Stimulated activated CD8-positive, alpha-beta memory T cell treated with anti-CD3 and anti-CD28 coated beads, Interleukin-7, amount 100 ng/mL, for 48 hours (primary cell): ENCODE measurements at places on chromosomes 5 and 9.

GRCh38 chr9:123322273-123323195 is 33.5 kb upstream of the CRB2 start:
- peak; percentile 56 for DNase-seq

DNA sequence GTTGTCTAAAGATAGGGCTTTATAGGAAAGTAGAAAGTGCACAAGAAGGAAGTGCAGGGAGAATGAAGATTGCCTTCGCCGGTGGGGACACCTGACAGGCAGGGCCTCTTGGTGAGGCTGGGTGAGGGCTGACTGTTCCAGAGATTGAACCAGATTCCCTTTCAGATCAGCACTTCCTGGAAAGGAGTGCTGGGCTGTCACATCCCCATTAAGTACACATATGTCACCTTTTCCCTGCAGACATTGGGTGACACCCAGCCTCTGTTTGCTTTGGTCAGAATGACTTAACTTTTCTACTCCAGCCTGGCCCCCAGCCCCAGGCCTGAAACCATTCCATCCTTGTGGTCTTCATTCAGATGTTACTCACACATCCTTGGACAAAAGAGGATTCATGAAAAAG is 7.4 kb upstream of the SHROOM1 start:
- no peak for DNase-seq

DNA sequence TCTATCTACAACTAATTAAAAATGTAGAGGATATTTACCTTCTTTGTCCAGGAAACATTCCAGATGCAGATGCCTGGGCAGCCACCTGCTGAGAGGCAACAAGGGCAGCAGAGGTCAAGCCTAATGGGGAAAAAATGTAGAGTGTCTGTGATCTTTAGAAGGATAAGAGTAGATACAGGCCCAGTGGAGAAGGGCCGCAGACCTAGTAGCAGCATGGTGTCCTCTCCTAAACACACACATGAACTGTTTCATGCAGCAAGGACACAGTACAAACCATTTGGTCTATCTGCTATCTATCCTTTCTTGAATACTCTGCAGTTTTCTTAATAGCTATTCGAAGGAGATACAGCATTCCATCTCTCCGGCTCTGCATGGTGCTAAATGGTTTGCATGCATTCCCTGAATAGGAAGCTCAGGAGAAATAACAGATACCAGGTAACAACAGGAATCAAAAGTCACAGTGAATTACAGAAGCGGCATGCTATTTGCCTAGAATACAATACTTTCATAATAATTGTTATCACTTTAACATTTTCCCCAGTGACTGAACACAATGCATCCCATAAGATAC is 107.3 kb downstream of the ZNF608 start:
- no peak for DNase-seq

DNA sequence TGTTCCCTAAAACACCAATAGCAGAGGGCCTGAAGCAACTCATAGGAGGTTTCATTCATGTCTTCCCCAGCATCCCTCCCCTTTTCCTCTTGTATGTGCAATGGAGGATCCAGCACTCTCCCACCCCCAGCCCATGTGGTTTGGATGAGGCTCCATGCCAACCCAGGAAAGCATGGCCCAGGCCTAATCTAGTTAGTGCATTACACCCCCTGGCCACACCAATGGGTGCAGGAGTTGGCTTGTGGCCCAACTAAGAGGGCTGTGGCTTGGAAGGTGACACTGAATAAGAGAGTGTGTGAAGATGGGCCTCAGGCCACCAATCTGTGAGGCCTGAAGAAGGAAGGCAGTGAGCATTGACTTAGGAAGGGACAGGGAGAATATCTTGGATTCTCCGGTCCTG is 70.8 kb upstream of the SMIM23 start:
- no peak for DNase-seq

- no peak for DNase-seq
Measured at GRCh38 chr5:56496581-56497063, 263.5 kb upstream of the ANKRD55 start.

DNA sequence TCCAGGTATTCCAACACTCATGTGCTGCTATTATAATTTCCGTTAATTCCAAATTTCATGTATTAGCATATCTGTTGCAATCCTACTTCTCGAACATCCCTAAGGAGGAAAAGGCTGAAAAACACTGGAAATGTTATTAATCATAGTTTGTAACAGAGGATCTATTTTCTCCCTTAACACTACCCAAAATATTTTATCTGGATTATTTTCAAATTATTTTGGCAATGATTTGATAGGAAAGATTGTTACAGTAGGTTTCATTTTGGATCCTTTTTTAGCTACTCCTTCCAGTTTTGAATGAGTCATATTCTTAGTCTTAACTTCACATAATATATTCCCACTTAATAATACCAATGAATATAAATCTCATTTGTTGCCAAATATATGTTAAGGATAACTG is 13.9 kb upstream of the NAA35 start:
- no peak for DNase-seq

DNA sequence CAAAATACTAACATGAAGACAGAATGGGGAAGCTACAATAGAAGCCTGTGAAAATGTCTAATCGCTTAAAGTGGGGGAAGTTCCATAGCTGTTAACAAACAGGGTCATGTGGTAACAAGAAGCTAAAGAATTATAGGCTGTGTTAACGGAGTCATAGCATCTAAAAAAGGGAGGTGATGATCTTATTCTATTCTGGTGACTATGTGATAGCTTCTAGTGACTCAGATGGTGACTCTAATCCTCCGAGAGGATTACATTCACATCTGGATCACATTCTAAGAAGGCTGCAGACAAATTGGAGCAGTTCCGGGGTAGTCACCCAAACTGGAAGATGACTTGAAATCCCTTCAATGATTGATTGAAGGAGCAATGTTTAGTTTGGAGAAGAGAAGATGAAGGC is 142.1 kb downstream of the LIFR start:
- DNase-seq: no peak
